ENCODE measurements at places on chromosomes 1 and 21.

- no peak for DNase-seq
Observed at GRCh38 chr1:17798799-17799382, 43.8 kb downstream of the ACTL8 start.

GRCh38 chr1:248388426-248388825 is 12.9 kb downstream of the OR2T6 start:
- DNase-seq: no peak

DNA sequence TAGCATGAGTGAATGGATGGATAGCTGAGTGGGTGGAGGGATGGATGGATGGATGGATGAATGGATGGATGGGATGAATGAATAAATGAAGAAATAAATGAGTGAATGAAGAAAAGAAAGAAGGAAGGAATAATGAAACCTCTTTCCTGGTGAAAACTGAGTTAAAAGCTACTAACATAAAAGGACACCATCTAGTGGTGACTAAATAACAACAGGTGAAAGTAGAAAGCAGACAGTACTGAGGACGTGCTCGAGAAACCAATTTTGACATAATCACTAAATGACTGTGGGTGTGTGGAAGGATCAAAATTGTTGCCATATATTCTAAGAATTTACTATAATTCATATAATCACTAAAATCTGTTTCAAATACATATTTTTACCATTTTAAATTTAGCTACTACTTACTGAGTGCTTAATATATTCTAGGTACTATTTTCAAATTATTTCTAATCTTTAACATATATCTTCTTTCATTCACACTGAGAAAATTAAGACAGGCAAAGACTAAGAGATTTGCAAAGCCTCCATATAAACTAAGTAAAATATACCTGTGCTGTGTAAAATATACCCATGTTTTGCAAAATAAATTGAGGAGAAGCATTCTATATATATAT is 522.9 kb downstream of the LRRIQ3 start:
- no peak for DNase-seq

DNA sequence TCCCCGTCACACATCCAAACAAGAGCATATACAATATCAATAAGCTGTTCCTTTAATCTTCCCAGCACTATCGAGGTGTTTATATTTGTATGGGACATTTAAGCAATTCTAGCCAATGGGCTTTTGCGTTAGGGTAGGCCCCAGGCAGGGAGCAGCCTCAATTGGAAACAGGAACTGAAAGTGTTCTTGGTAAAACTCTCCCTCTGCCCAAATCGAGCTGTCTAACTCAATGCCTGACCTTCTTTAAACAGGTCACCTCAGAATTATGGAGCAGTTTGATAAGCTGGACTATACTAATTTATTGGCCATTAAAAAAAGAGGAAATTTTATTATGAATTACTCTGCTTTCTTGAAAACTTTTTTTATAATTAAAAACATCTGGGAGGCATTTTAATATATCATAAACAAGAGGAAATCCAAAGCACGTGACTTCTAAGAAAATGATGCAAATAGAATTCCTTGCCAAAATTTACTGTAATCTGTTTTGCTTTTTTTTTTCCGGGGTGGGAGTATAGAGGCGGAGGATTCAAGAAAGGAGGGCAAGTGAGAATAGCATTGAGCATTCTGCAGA is 498.1 kb downstream of the LMO4 start:
- no peak for DNase-seq

DNA sequence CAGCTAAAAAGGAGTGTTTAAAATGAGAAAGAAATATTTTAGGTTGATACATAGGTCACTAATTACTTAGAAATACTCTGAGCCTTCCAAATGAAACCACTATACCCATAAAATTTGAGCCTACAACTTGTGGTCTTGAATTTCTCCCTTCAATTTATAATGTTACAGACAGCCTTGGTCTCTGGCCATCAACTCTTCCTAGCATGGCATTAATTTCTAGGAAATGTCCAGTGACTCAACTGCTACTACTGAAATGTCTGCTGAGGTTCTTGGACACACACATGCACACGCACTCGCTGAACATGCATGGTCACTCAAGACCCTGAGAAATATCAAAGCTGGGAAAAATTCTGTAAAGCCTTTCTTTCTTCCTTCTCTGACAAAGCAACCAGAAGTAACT is 61.1 kb upstream of the SAMSN1 start:
- DNase-seq: no peak

DNA sequence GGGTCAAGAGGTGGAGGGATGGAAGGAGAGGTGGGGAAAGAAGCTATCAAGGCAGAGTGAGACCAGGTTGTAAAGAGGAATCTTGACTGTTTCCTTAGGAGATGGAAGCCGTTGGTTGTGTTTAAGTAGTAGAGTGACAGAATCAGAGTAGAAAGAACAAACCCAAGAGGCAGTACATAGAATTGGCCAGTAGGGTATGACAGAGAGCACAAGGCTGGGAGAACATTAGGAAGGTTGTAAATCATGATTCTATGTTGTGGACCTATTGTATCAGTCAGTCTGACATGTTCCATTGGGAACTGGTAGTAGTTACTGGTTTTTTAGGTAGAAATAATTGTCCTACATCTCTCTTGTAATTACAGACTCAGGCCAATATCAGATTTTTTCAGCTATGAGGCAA is 486.9 kb upstream of the USP24 start:
- DNase-seq: no peak

GRCh38 chr1:177229781-177230180 is 59.0 kb downstream of the BRINP2 start:
- DNase-seq: no peak

- no peak for DNase-seq
Observed at GRCh38 chr1:36506276-36506920, 23.7 kb upstream of the CSF3R start.

- no peak for DNase-seq
Observed at GRCh38 chr1:59390307-59390706, 93.4 kb downstream of the FGGY start.

DNA sequence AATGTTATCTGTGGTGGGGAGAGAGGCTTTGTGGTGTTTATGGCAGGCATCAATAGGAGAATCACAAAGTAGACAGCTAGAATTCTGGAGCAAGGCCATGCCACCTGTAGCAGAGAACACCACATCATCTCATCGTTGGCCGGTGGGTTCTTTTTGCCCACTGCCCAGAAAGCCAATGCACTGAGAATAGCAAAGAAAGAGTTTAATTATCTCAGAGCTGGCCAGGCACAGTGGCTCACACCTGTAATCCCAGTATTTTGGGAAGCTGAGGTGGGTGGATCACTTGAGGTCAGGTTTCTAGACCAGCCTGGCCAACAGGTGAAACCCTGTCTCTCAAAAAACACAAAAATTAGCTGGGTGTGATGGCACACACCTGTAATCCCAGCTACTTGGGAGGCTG is 99.2 kb upstream of the COG2 start:
- DNase-seq: no peak

- DNase-seq: no peak
Observed at GRCh38 chr1:55051621-55052020, 12.3 kb downstream of the PCSK9 start.

- DNase-seq: no peak
Observed at GRCh38 chr21:31124010-31124409, 85.7 kb upstream of the KRTAP19-8 start.

DNA sequence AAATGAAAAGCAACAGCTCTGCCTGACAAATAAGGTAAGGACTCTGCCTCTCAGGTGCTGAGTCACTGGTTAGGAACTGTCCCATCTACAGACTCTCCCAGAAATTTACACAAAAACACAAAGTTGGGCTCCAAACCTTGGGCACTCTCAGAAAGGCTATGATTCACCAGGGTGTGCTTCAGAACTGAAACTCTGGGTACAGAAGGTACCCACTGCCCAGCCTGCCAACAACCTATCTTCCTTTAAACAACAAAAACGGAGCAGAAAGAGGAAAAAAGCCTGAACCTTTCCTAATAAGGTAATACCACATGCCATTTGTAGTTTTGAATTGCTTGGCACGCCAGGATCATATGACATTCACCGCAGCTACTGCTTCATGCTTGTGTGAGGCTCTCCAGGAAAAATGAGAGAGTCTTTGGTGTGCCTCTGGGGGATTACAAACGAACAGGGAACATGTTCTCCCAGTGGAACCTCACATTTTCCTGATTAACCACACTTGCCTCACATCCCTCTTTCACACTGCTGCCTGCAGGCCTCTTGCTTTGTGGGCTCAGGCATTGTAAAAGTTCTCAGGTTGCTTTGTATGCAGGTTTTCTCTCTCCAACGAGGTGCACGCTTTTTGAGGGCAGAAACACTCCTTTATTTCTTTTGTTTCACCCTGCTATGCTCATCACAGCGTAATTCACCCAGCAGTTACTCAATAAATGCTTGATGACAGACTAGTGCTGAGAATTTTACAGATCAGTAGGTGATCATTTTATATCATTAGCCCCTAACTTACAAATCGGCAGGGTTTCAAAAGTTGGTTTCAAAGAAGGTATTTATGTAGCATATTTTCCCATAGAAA is 65.1 kb downstream of the GADD45A start:
- no peak for DNase-seq

DNA sequence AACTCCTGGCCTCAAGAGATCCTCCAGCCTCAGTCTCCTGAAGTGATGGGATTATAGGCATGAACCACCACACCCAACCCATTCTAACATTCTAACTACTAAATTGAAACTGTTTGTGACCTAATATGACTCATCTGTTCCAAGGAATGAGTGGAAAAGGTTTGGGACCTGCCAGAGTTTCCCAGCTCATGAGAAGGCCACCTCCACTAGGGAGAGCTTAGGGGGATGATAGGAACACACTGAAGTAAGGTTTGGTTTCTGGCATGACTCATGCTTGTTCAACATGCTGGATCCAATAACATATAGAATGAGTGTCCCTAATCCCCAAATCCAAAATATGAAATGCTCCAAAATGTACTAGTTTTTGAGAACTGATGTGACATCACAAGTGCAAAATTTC is 18.9 kb upstream of the SCAF4 start:
- DNase-seq: no peak

DNA sequence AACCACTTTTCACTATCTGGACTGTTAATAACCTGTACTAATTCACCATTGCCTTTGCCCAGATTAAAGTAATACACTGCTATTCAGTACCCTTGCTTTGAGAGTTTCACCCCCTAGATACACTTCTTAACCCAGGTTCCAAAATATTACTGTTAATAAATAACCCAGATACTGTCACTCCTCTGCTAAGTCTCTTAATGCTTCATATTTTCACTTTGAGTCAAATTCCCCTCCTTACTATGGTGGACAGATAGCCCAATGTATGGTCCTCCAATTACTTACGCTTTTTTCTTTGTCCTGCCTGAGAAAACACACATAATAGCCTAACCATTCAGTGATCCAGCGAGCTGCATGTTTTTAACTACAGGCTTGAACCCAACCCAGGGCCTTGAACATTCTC is 152.5 kb downstream of the NEGR1 start:
- DNase-seq: no peak

DNA sequence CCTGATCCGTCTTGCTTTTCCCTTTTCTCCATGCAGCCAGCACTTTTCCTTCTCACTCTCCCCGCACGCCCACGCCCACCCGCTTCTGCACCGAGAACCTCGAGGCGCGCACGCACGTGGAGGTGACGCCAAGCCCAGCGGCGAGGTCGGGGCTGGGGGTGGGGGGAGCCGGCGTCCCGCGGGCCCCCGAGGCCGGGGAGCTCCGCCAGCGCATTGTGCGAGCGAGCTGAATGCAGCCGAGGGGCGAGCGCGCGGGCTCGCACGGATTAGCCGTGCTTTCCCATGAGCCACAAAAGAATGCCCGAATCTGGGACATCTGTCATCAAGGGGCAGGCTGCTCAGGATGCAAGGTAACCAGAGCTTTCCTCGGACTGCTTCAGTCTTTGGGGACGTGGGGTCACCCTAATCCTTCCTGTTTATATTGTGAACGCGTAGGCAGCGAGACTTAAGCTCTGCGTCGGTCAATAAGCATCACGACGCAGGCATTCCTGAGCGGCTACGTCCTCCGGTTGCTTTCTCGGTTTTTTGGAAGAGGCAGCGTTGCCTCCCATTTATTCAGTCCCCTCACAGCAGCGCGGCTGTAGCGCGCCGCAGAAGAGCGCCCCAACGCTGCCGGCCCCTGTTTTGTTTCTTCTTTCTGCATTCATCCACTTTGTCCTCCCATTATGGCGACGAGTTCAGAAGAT is 67.3 kb upstream of the AKT3 start:
- no peak for DNase-seq

GRCh38 chr1:200909757-200910239 is 15.1 kb downstream of the INAVA start:
- no peak for DNase-seq

GRCh38 chr1:1796466-1796865 is 18.2 kb upstream of the NADK start:
- no peak for DNase-seq

DNA sequence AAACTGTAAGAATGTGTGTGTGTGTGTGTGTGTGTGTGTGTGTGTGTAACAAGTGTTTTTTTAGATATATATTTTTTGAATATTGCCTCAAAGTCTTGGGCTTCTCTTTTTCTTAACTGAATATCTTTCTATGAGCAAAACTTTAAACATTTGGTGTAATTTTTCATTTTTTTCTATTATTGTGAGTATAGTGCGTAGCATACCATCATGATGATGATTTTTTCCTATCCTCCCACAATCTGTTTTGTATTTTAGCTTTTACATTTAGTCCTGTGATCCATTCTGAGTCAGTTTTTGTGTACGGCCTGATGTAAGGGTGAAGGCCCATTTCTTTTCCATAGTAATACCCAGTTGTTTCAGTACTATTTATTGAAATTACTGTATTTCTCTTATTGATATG is 680.6 kb downstream of the TTLL7 start:
- no peak for DNase-seq

DNA sequence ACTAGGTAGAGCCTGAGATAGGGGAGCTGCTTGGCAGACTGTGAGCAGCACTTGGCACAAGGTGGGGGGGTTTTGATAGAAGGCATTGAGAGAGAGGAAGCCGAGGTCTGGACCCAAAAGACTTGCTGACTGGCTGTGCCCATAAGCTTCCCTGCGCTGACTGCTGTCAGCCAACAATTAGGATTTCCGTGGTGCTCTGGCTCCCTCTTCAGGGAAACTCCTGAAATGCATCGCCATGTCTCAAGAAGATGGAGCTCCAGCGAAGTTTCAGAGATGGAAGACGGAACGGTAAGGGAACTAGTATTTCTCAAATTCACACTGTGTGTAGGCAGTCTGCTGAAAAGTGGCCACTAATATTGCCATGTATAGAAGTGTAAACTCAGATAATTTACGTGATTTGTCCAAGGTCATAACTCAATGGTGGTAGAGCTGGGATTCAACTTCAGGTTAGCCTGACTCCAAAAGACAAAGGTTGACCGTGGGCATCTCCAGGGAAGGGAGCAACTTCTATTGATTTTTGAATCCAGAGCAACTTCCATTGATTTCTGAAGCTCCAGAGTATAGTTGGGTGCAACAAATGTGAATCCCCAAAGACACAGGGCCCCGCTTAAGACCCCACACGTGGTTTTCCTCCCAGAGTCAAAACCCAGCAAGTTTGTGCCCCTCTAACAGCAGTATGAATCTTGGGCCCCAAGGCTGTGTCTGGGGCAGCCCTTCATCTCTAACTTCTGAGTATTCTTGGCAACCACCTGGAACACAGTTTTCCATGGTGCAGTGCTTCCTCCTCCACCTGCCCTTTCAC is 44.5 kb upstream of the CRNN start:
- DNase-seq: peak; percentile 7
